ENCODE measurements at places on chromosomes 7 and 10.

- DNase-seq: no peak
Observed at GRCh38 chr7:151645311-151645710, 125.6 kb upstream of the RHEB start.

GRCh38 chr7:507623-508300 lies 11.9 kb downstream of the PDGFA start:
- no peak for DNase-seq

DNA sequence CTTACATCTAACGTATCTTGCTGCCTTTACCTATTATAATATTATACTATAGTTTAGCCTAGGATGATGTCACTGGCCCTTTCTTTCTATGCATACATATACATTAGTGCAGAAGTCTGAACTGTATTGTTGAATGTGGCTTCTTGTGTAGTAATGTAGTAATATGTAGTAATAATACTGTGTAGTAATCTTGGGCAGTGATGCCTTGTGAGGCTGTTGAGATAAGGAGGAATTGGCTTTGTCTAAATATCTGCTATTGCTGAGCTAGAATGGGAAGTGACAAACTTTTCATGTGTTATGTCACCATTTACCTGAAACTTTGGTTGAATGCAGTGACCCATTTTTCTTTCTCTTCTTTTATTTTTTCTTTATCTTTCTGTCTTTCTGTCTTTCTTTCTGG lies 11.0 kb downstream of the GLCCI1 start:
- DNase-seq: no peak

- DNase-seq: no peak
Observed at GRCh38 chr10:97025613-97026242, 160.0 kb downstream of the SLIT1 start.

DNA sequence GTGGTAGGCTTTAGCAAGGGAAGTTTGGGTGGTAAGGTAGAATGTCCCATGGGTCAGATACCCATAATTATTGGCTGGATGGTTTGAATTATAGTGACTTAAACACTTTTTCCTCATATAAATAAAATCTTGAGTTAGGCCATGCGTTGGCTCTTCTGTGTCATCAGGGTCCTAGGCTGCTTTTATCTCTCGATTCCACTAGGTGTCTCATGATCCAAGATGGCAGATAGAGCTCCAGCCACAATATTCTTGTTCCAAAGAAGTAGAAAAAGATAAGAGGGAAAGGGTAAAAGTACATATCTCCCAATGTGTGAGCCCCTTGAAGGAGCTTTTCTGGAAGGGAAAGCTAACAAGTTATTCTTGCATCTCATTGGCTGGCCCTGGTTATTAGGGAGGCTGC lies 144.7 kb downstream of the GRK5 start:
- no peak for DNase-seq

DNA sequence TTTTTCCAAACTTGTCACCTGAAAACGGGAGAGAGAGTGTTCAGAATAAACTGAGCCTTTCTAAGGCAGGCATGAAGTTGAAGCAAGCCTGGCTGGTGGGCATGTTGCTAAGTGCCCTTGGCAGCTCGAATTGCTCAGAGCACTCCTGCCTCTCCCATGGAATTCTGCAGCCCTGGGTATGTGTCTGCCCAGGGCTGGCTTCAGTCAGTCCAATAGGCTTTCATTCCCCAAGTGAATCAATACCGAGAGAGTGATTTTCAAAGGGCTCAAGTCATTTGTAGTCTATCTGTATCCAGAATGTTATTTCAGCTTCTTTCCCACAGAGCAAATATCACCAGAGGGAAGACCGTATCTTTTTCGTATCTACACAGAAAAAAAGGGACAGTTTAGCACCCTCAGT lies 415.5 kb upstream of the COBL start:
- no peak for DNase-seq

- DNase-seq: no peak
Observed at GRCh38 chr10:129690248-129691070, 223.4 kb downstream of the MGMT start.

DNA sequence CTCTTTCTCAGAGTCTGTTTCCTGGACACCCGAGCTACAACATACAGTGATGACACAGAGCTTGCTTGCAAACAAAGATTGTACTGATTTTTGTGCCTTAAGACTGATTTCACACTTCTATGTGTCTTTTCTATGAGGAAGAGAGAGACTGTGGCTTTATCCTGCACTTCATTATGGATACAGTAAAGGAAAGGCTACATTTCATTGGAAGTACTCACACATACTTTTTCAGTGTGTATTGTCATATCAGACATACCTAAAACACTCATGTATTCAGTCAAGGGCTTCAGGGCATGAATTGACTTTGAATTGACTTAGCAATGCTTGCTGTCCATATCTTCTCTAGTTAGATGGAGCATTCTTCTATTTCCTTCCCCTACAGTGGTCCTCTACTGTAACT lies 135.5 kb upstream of the IMMP2L start:
- DNase-seq: no peak

DNA sequence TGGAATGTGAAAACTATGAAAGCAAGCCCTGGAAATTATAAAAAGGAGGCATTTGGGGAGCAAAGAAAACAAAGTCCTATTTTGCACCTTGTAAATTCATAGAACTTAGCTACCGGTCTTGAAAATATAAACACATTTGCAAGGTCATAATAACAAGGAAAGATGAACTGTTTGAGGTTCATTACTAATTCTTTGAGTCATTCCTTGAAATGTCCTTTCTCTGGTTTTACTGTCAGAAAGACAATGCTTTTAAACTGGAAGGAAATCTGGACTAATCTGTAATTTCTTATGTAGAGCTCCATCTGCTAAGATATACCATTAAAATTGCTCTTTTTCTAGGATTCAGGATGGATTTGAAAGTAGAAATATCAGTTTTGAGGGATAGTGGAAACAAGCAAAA lies 1.4 kb downstream of the ERLIN1 start:
- no peak for DNase-seq

- DNase-seq: no peak
Observed at GRCh38 chr10:85177767-85178166, 849.4 kb downstream of the CCSER2 start.

GRCh38 chr10:47104786-47105385 lies 193.7 kb downstream of the PTPN20 start:
- DNase-seq: no peak

DNA sequence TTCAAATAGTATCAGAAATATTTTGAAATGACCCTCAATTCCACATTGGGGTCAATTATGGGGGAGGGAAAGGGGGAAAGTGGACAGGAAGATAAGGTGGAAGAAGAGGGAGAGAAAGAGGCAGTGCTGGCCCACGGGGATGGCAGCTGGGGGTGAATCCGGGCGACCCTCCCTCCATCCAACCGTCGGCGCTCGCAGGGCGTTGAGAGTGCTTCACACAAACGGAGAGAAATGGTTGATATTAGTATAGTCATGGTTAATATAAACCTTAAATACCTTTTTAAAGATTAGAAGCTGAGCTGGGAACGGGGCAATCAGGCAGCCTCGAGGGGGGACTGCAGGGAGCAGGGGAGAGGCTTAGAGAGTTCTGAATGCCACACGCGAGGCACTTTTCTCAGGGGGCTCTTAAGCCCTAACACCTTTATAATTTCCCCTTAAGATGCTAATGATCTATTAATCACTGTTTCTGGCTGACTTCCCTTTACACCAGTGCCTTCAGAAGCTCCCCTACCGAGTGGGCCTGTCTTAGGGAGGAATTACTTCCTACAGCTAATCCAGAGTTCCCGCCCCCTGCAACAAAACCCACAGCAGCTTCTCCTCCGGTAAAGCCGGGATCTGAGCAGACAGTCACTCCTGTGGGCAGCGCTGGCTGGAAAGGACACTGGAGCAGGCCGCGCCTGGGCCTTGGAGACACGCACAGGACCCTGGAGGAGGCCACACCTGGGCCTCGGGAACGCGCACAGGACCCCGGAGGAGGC lies 39.5 kb downstream of the PRKAG2 start:
- DNase-seq: no peak

DNA sequence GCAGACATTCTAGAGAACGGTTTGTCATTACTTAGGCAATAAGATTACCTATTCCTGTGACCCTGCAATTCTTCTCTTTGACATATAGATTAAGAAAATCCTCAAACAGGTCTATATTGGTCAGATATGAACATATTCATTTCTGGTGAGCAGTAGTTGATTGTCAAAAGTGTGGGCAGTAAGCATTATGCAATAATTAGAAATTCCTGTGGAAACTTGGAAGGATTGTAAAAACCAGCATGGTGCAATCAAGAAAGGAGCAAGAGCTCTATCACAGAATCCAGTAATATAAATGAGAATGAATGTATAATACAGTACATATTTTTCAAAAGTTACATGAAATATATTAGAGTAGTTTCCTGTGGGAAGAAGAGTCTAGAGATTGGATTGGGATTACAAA lies 406.5 kb downstream of the SUGCT start:
- no peak for DNase-seq

DNA sequence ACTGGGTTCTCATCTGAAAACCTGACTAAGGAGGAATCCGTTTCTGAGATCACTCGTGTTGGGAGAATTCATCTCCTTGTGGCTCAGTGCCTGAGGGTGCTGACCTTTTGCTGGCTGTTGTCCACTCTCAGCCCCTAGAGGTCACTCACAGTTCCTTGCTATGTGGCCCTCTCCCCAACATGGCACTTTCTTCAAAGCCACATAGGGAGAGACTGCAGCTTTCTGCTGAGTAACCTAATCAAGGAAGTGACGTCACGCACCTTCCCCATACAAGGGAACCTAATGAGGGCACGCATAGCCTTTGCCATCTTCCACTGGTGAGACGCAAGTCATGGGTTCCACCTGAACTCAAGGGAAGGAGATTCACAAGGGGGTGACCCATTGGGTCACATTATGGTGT lies 23.2 kb downstream of the STEAP1B start:
- no peak for DNase-seq

DNA sequence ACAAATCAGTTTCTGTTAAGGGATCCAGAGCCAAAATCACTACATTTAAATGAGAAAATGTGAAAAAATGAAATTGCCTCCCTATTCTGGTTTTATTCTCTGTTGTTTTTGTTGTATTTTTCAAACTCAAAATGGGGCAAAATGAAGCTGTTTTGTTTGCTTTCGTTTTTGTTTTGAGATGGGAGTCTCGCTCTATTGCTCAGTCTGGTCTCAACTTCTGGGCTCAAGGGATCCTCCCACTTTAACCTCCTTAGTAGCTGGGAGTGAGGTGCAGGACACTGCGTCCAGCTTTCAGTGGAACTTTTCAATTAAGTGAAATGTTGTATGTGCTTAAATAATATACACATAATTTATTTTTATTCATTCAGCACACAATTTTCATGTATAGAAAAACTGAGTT lies 205.0 kb downstream of the SORCS1 start:
- no peak for DNase-seq

Data from activated gamma-delta T cell (primary cell).